HT-29 (cell line): ENCODE measurements at places on chromosomes 3 and 15. TPM values are rescaled to one million over a fixed set of nuclear protein-coding genes. Genes with fewer than 3 reads are reported as not detected.

Gene CLRN1
- total RNA-seq: not detected in 2 replicates

Gene NANOGP8
- not detected in 2 replicates for total RNA-seq

Gene EID1
- total RNA-seq: 74.0 and 76.7 TPM in 2 replicates

Gene CD96
- total RNA-seq: not detected in 2 replicates

Gene FOXB1
- 0.05 TPM in 1 of 2 replicates, not detected in the other for total RNA-seq

Gene EOMES
- not detected in 2 replicates for total RNA-seq

Gene OCA2
- not detected in 2 replicates for total RNA-seq

Gene CTXND1
- not detected in 2 replicates for total RNA-seq

Gene LEKR1
- 1.4 and 3.1 TPM in 2 replicates for total RNA-seq

Gene SETD5
- total RNA-seq: 27.3 and 41.9 TPM in 2 replicates

Gene CACNA1D
- 17.1 and 25.3 TPM in 2 replicates for total RNA-seq

- peak; percentile 70 for DNase-seq
Measured at GRCh38 chr15:63374686-63375520, 6.7 kb downstream of the CA12 start.

- no peak for DNase-seq
Measured at GRCh38 chr3:117404141-117404540, 694.6 kb downstream of the TUSC7 start.

- DNase-seq: no peak
Measured at GRCh38 chr3:40451551-40451950, 5.6 kb upstream of the RPL14 start.

- no peak for DNase-seq
Measured at GRCh38 chr15:82882273-82882928, 70.1 kb downstream of the HOMER2 start.

GRCh38 chr3:176431038-176431418 is 766.3 kb downstream of the TBL1XR1 start:
- DNase-seq: no peak

DNA sequence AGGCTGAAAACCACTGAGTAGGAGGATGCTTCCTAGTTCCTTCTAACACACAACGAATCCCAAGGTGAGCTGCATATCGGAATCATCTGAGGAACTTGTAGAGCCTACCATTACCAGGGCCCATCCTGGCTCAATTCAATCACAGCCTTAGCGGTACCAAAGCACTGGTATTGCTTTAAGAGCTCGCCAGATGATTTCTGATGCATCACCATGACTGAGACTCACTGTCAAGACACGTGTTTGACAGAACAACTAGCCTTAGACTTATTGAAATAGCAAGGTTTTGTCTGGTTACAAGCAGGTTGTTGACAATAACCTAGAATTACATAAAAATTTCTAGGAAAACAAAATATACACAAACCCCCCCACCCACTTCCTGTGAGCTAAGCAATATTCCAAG is 68.5 kb downstream of the CBLB start:
- no peak for DNase-seq

- no peak for DNase-seq
Measured at GRCh38 chr15:68377766-68378165, 54.2 kb downstream of the ITGA11 start.

GRCh38 chr3:40875581-40875980 is 323.7 kb upstream of the CTNNB1 start:
- no peak for DNase-seq

DNA sequence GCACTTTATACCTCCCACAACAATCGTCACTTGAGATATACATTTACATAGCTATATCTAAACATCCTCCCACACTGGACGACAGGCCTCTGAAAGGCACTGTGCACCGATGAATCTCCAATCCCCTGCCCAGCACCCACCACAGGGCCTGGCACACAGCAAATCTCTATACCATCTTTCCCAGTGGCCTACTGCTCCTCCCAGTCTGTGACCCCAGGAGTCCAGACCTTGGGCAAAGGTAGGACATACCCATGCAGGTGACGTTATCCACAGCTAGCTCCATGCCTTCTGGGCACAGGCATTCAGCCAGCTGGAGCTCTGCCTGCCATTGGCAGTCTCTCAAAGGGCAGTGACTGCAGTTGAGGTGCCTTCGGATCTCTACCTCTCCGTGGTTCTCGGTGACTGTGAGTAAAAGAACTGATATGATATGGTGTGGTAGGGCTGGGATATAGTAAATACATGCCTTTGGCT is 5.8 kb downstream of the LTK start:
- peak; percentile 38 for DNase-seq

DNA sequence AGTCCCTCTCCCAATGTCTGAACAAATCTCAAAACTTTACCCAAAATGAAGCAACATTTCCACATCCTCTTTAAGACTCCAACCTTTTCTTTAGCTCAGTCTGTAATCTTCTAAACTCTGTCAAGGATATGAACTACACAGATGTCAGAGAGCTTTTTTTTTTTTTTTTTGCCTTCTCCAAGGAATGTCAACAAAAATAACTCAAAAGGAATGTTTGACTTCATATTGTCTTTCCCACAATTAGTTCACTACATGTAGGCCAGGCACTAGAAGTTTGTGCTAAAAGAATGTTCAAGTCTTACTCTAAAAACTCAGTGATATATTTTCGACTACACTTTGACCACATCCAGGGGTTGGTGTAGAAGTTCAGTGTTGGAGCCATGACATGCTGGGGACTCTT is 37.1 kb downstream of the ADAMTS9 start:
- DNase-seq: no peak

DNA sequence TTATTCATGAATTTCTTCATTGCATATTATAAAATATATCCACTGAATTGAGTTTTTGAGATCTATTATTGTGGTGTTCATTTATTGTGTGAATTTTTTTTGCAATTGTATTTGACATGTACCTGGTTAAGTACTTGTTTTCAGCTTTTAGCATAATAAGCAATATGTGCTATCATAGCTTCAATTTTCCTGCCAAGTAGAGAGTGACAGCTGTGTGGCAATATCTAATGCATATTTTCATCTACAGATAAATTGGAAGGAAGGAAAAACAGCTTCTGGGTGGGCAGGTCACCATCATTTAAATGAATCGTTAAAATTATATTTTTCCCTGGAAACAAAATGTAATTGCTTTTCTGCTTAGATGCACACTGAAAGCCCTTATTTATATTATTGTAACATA is 296.9 kb downstream of the EPHA6 start:
- no peak for DNase-seq

GRCh38 chr3:15303728-15304127 is 28.7 kb downstream of the SH3BP5 start:
- DNase-seq: no peak

DNA sequence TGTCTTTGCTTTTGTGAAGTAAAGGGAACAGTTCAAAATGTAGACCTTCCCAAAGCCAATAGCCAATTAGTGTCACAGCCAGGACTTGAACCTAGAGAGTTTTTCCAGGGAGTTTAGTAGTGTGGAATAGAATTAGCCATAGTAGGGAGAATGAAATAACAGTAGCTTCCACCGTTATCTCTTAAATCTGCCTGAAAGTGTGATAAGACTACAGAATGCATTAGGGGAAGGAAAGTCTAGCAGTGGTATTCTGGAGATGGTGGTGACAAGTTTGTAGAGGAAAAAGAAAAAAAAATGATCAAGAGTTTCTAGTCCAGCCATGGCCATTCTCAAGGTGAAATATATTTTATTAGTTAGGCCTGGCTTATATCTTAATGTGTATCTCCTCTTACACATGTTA is 13.8 kb downstream of the ATP11B start:
- DNase-seq: no peak

- no peak for DNase-seq
Measured at GRCh38 chr3:25182794-25183193, 245.3 kb upstream of the RARB start.

- DNase-seq: no peak
Measured at GRCh38 chr15:64699751-64700388, 75.5 kb downstream of the RBPMS2 start.

DNA sequence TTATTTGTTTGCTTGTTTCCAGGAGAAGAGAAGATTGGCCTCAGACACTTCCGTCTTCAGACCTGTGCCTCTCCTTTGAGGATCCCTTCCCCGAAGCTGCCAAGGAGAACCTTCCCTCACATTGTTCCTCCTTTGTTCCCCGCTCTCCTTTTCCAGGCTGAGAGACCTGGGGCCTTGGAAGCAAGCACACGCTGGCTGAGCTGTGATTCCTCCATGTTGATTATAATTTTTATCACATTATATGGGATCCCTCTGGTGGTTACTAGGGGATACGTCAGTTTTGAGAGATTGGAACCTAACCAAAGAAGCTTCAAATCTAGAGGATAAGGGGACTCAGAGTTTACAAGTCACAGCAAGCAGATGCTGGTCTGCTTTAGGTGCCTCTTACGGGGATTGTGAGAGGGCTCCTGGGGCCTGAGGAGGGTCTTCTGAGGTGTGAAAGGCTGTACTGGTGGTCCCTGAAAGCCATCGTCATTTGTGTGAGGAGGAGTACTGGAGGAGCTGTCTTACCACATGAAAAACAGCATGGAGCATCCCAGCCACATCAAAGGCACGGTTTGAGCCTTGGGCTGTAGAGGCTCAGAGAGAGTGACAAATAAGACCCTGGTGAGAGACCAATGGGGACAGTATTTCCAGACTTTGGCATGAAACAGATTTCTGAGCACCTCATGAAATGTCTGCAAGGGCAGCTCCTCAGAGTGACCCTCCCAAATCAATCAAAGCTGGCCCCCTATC is 760.1 kb upstream of the CFAP20DC start:
- peak; percentile 12 for DNase-seq

DNA sequence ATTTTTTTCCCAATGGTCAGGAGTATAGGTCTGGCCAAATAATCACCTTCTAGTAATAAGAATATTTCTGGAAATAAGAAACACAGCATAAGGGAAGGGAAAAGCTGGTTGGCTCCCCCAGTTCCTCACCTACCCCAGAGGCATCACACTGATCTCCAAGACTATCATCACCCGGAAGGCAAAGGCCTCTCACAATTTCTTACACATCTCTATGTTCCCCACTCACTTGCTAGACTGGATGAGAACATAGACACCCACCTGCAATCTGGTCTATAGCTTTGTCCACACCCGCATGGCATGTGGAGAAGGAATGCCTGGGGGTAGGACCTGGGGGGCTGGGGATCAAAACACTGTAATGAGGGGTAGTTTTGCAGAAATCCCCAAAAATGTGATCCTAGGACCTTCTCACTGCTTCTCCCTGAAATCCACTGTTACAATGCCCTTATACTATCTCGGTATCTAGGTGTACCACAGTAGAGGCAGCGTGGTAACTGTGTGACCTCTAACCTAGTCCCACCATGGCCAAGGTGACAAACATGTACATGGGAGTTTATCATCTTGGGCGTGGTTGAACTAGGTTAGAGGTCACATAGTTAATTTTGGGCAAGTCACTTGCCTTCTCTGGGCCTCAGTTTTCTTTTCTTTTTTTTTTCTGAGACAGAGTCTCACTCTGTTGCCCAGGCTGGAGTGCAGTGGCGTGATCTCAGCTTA is 29.5 kb upstream of the NRROS start:
- DNase-seq: no peak

GRCh38 chr3:118476885-118477618 is 557.6 kb downstream of the IGSF11 start:
- no peak for DNase-seq

GRCh38 chr3:157373783-157374182 is 62.9 kb upstream of the PTX3 start:
- no peak for DNase-seq

DNA sequence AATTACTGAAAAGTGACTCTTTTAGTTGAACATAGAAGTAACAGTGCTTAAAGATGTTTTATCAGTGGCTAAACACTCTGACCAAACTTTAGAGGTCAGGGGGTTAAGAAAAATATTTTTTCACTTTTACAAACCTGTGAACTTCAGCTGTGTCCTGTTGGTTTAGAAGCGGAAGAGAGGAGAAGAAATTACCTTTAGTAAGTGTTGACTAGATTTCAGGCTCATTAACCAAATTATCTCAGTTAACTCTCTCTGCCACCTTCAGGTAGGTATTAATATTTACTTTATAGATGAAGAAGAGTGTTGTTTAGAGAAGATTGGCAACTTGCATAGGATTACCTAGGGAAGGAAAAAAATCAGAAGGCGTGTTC is 151.9 kb upstream of the CMC1 start:
- no peak for DNase-seq

- DNase-seq: no peak
Measured at GRCh38 chr15:60656481-60656880, 177.5 kb upstream of the ICE2 start.

DNA sequence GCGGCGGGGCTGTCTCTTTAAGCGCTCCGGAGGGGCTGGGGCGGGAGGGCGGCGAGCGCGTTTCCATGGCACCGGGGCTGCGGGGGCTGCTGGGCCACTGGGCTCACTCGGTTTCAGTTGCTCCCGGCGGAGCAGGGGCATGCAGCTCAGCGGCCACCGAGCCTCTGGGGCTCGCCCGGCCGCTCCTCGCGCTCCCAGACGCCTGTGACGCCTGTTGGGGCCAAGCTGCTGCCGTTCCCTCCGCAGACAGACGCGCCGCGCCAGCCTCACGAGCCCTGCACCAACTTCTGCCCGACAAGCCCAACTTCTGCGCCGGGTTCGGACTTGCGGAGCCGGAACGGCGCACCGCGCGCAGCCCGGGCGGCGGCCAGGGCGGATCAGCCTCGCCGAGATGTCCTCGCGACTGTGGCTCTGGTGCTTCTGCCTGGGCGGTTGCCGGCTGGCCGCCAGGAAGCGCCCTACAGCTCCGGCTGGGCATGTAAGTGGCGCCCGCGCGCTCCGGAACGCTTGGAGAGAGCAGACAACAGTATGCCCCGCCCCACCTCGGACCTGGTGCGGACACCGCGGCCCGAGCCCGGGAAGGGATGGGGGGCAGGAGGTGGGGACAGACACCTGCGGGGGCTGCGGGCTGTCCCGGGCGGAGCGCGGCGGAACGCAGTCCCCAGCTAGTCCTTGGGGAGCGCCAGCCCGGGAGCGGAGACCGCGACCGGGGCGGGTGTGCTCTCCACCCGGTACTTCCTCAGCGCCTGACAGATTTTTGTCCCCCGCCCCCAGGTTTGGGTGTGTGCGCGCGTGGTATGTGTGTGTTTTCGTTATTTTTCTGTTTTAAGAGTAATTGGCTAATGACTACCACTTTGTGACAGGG is 154.1 kb upstream of the GOLIM4 start:
- no peak for DNase-seq

- no peak for DNase-seq
Measured at GRCh38 chr3:42684632-42685362, 540 bp upstream of the KLHL40 start.

GRCh38 chr15:29914511-29914926 is 92.3 kb upstream of the TJP1 start:
- no peak for DNase-seq

DNA sequence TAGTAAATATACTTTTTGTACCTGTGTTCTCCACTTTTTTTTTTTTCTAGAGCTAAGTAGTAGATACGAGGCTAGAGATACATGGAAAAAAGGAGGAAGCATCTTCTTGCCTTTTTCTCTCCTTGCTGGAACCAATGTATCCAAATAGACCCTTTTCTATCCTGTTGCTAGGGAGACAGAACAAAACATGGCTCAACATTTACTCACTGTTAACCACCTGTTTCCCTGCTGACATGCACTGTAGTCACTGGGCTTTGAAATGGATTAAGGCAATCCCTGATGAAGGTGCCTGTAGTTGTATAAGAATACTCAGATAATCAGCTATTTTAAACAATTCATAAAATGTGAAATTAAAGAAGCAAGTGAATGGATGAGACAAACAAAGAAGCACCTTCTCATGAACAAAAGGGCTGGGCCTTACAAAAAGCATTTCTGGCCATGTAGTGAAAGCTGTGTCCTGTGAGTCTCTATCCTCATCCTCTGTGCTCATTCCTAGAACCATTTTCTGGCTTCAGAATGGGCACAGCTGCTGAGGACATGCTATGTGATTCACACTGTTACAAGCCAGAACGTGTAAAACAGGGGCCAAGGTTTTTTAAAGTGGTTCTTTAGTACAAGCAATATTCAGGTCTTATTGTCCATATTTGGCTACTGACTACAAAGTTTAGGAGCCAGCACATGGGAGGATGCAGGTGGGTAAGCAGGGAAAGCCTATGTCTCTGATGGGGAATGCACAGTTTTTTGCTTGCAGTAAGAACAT is 100.4 kb upstream of the NDN start:
- DNase-seq: no peak
